ENCODE measurements at places on chromosomes 2 and 18.

DNA sequence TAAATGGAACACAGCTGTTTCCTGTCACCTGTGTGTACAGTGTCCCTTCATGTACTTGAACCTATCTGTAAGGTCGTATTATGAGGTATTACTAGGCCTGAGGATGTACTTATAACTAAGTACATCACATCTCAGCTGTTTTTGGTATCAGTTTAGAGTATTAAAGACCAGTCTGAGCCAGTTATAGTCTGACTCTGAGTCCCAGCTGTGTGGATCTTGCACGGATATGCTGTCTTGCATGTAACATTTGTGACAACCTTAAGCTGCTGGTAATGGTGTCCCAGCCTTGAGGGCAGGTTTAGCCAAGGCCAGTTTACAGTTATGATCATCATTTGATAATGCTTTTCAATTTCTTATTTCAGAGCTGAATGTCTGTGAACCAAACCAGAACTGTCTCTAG, 496.3 kb downstream of the SLC4A3 start:
- DNase-seq = no peak

DNA sequence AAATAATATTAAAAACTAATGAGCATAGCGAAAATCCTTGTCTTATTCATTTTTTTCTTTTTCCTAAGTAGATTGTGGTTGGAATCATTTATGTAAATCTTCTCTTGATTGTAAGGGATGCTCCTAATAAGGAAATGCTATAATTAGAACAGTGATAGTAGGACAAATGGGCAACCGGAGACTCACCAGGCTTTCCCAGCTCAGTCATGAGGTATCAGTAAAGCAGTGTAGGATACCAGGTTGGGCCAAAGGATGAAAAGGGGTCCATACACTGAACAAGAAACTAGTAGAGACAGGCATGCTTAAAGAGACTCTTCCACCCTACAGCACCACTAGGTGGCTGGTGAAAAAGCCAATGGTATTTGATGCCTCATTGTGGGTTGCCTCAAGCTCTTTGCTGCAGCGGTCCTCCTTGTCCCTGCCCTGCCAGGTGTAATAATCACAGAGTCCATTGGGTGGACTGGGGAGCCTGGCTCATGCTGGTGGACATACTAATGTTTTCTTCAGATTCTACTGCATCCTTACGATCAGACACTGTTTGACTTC, 71.4 kb upstream of the FAM98A start:
- no peak for DNase-seq

GRCh38 chr2:206229642-206230041, 44.8 kb upstream of the ZDBF2 start:
- DNase-seq = no peak

DNA sequence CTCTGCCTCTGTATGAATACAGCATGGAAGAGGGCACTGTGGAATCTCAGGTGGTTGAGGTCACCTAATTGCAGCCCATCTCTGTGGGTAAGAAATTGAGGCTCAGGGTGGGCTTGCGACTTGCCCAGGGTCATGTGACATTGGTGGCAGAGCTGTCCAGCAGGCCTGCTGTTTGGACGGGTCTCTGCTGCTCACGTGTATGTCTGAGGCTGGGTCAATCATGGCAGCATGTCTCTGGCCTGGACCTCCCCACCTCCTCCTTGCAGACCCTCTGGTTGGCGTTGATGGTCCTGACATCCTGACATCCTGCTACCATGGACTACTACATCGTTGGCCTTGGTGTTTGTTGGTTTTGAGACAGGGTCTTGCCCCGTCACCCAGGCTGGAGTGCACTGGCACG, 64.3 kb upstream of the HPCAL1 start:
- no peak for DNase-seq

DNA sequence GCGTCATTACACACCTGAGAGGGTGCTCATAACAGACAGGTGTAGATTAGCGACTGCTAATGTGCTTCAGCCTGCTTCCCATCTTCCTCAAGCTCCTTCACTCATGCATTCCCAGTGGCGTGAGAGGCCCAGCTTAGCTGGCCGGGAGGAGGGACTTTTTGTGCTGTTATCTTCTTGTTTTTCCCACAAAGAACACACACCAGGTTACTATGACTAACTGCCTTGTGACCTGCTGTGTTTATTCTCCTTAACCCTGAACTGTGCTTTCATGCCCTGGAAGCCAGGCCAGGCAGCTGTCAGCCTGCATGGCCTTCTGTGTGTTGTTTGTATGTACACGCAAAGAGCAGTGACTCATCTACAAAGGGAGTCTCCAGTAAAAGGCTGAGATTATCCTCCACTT, 143.8 kb downstream of the PIEZO2 start:
- DNase-seq = no peak

- no peak for DNase-seq
Observed at GRCh38 chr2:169254774-169255173, 107.6 kb downstream of the LRP2 start.

DNA sequence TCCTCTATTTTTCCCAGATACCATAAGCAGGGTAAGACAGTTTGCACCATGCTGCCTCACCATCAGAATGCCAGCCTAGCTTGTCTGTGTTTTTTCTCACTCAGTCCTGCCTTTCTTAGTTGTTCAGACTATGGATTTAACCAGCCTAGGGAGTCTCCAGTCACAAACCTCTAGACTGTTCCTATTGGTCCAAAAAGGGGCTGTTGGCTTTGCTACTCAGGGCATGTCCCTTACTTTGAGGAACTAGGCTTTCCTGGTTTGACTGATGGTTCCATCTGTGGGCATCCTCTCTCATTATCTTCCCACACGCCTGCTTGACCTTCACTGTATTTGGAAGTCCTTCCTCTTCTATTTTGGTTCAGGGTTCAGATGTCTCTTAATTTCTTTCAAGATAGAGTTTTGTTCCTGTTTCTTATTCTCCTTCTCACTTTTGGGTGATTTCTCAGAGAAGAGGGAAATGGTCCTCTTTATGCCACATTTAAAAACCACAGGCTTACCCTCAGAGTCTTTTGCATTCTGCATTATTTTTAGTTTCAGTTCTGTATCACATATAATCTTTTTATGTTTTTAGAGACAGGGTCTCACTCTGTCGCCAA, 31.3 kb upstream of the TMEM131 start:
- peak; percentile 87 for DNase-seq

GRCh38 chr2:239461291-239462190, 60.7 kb upstream of the HDAC4 start:
- DNase-seq = no peak

DNA sequence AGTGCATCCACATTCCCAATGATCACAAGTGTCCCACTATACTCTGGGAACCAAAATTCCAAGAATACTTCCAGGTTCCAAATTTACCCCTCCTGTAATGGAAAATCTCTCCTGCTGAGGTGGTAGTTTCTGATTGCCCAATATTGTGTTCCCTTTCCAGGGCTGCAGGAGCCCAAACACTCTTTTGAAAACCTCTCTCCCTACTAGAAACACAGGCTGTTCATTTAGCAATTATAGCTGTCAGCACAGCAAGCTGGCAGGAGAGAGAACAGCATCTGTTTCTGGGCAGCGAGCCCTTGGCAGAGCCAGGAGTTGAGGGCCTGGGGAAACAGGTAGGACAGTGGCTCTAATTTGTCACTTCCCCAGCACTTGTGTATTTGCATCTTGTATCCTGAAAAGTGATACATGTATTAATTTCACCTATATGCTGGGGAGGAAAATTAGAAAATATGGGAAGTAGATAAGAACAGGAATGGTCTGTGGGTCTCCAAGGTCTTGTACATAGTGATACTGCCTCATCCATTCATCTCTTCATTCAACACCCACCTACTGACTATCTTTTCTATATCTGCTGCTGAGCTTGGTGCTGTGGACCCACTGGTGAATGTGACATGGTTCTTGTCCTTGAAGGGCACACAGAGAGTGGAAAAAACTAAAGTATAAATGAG, 16.9 kb upstream of the PAIP2B start:
- DNase-seq = no peak

GRCh38 chr2:88258208-88258607, 88.1 kb downstream of the THNSL2 start:
- no peak for DNase-seq

GRCh38 chr2:159298967-159299366, 12.5 kb upstream of the WDSUB1 start:
- DNase-seq = no peak

DNA sequence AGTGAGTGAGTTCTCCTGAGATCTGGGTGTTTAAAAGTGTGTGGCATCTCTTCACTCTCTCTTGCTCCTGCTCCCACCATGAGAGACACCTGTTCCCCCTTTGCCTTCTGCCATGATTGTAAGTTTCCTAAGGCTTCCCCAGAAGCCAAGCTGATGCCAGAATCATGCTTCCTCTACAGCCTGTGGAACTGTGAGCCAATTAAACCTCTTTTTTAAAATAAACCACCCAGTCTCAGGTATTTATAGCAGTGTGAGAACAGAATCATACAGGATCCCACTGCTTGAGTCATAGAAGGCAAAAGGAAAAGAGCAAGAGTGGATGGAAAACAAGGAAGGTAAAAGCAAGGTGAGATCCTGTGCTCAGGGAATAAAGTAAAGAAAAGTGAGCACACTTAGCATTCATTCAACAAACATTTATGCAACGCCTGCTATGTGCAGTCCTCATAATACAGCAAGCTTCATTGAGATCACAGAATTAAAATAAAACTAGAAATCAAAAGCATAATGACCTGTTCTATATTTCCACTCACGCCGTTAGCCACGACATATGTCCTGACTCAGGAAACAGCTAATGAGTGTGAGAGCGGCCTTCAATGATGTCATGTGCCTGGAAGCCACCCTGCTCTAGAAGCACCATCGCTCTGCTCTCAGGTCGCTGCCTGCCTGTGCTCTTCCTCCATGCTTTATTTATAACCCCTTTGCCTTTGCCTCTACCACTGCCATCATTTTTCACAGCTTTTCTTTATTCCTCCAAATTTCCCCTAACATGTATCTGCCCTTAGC, 11.3 kb upstream of the COPS8 start:
- no peak for DNase-seq

- no peak for DNase-seq
Observed at GRCh38 chr18:33812186-33812585, 234.2 kb downstream of the ASXL3 start.
